Jurkat, Clone E6-1 (cell line): ENCODE measurements at places on chromosomes 12 and 14.

DNA sequence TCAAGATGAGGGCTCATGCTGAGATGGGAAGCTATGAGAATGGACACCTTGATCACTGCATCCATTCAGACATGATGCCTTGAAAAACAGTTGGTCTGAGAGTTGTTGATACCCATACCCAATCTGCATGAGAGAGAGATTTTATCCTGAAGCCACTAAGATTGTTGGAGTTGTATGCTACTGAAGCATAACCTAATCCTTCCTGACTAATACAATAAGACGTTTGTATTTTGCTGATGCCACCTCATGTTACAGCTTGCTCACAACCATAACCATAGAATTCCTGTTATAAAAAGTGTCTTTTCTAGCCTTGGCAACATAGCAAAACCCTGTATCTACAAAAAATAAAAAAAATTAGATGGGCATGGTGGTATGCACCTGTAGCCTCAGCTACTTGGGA, 12.7 kb upstream of the SERPINA1 start:
- DNase-seq = no peak

- no peak for DNase-seq
Observed at GRCh38 chr12:14262771-14263511, 102.5 kb upstream of the ATF7IP start.

DNA sequence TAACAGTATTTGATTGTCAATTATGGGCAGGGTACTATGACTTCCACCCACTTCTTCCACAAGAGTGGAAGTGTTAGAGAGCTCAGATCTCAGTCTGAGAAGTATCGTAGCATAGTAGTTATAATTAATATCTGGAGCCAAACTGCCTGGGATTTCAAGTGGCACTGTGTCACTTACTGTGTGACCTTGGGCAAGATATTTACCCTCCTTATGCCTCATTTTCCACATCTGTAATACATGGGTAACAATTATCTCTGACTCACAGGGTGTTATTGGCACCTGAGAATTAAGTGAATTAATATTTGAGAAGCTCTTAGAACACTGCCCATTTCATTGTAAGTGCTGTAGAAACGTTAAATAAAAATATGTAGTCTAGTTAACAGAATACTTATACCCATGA, 11.5 kb downstream of the RAB21 start:
- DNase-seq = no peak

DNA sequence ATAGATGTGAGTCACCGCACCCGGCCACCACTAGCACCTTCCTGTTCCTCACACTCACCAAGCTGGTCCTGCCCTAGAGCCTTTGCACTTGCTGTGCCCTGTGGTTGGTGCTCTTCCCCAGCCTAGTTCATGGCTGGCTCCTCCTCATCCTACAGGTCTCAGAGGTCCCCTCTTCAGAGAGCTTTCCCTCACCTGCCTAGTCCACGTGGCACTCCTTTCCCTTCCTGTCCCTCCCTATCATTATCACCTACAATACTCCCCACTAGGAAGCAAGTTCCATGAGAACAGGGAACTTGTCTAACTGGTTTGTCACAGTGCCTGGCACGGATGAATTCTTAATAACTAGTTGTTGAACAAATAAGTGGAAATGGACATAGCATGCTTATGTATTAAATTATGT, 24.0 kb upstream of the TMED10 start:
- DNase-seq = no peak

DNA sequence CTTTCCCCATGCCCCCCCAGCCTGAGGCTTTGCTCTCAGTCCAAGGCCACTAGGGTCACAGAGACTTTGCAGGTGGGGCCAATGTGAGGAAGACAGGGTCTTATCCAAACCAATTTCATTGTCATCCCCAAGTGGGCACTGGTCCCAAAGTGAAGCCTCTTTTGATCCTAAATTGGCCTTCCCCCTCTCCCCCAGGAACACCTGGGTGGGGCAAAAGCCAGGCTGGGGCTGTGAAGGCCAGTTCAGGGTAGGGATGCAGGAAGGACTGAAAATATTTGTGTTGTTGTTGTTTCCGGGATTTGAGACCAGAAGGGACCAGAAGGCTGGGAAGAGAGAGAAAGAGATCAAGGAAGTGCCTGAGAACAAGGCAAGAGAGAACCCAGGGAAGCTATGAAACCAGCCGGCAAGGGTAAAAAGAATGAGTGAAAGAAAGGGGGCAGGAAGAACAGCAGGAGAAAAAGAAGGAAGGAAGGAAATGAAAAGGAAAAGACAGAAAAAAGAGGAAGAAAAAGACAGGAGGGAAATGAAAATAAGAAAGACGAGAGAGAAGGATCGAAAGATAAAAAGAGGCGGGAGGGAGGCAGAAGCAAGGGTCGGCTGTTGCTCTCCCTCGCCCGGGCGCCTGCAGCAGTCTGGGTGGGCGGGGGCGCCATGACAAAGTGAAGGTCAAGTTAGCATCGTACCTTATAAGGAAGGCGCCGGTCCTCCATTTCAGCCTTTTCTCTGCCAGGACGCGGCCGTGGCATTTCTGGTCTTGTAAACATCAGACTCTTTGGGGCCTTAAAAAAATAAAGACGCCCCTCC, 7.4 kb upstream of the HOXC11 start:
- no peak for DNase-seq

DNA sequence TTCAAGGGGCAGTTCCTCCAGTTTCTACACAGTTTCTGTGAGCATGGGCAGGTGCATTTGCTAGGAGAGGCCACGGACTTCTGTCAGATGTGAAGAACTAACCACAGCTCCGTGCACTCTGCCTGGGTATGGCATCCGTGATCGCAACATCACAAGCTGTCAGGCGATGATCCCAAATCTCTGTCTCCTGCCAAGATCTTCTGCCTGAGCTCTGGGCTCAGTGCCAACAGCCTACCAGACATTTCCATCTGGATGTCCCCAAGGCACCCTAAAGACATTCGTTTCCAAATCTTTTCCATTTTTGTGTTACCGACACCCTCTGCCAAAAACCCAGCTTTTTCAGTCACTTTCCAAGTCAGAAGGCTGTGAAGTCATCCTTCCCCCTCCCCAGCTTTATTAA, 292.1 kb downstream of the GLT1D1 start:
- DNase-seq = no peak

DNA sequence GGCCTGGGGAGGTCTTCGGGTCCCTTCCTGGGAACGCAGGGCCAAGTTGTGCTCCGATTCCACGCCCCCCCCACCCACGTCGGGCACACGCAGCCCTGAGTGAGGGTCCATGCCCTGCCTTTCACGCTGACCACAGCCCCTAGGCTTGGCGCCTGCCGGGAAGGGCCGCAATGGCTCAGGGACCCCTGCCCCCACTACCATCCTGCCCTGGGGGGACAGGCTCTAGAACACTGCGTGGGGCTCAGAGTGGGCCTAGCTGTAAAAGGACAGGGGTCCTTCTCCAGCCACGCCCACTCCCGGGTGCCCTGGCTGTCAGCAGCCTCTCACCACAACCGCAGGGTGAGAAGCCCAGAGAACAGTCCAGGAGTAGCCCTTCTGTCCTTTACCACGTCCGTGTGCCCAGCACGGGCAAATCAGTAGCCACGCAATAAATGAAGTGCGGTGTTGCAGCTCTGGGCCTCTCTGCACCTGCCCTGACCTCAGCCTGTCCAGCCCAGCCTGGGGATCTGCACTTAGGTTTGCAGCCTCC, 9.4 kb upstream of the GPR68 start:
- DNase-seq = no peak

DNA sequence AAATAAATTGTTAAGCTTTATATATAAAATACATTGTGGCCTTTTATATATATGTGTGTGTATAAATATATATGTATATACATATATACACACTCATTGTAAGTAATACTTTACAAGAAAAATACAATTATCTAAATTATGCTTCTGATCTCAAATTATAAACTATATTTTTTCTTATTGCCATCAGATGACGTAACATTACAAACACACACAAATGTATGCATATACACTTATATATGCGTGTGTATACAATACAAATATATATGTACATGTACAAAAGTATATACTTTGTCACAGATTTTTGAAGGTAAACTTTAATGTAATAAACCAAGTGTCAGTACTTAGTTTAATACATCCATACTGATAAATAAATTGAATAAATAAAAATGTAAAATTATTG, 278.9 kb upstream of the LMO3 start:
- DNase-seq = no peak

- no peak for DNase-seq
Observed at GRCh38 chr14:84404246-84404645, 1125.7 kb upstream of the FLRT2 start.

DNA sequence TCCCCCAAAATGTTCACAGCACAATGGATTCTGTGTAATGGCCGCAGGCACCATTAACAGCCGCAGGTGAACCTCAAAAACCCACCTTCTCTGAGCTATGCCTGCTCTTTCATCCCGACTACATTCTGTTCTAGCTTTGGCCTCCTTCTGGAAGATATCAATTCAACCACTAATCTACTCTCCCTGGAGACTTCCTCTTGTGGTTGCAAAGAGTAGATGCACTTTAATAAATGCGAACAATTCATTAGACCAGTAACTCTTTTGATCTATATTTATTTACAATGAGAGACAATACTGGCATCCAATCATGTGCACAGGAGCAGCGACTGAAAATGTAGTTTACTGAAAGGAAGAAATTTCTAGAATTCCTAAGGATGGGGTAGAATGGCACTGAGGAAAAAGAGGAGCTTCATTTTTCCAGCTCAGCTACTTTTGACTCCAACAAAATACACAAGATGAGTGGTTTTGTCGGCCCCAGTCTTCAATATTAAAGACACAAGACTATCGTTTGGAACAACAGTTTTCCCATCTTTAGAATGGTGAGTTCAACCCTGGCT, 5.3 kb downstream of the GRIN2B start:
- DNase-seq = no peak

- no peak for DNase-seq
Observed at GRCh38 chr12:69633061-69633460, 22.4 kb upstream of the LRRC10 start.

DNA sequence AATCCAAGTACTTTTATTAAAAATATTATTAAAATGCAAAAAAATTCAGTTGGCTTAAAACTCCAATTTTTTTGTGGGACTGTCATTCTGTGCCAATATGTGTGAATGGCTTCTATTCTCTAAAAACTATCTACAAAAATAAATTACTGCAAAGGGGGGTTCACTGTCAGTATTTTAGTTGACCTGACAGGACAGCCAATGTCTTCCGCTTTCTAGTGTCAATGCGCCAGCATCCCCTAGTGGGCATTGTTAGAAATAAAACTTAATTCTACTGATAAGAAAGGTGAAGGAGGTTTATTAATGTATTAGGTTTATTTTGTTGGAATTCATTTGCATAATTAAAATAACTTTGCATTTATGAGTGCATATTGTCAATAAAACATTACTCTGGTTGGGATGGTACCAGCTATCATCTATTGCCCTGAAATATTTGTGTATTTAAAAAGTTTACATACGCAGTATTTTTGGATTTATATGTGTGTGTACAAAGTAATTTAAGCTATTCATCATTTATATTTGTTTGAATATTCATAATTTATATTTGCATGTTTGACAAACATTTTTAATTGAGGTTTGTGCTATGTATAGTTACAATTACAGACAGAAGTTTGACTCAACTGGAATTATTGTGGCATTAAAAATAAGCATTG, 527.2 kb downstream of the FLRT2 start:
- peak; percentile 16 for DNase-seq
